ENCODE measurements at places on chromosomes 2 and 18.

DNA sequence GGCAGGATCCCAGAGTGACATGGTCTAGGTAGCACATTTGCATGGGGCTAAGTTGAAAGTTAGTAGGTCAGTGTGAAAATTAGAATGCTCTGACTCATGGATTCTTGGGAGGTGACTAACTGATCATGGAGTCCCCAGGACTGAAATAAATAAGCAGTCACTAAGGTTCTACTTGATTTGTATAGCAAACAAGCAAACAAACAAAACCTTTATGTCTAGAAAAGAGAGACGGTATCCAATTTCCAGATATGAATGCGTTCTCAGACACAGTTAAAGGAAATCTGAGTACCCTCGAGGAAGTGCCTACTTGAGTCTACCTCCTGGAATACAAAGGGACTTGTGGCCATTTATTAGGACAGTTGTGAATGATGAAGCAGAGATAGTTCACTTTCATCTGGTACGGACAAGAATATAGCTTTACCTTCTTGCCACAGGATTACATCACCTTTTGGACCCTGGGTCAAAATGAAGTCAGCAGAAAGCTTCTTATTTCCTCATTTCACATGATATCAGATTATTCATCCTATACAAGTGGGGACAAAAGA, 54.3 kb upstream of the AGPS start:
- DNase-seq: no peak

DNA sequence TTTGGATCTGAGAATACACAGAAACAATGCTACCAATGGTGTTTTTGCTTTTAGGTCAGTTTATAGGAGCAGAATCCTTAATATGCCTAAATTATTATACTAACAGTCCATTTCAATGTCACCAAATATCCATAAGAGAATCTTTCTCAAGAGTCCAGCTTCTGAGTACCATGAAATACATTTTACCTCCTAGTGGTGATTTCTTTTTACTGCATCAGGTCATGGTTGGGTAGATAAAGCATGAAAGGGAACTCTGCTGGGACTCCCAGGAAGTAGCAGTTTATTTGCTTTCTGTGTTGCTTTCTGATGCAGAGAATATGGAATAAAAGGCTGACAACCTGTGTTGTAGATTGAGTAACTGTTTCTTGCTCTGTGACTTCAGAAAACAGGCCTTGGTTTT, 115.6 kb downstream of the PPP1R1C start:
- no peak for DNase-seq

DNA sequence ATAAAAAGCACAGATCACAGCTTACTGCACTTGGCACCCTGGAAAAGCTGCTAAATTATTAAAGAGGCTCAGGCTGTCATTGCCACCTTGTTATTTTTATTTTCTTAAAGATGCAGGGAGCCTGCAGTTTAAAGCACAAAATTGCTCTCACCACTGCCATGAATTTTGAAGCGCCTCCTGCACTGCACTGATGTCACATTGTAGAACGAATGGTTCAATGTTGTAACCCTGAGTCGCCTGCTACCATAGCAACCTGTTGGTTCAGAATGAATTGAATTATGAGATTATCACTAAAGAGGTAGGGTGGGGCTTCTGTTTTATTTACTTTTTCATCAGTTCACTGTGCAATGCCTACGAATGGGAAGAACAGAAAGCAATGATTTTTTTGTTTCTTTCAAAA, 16.5 kb downstream of the SCG2 start:
- no peak for DNase-seq

DNA sequence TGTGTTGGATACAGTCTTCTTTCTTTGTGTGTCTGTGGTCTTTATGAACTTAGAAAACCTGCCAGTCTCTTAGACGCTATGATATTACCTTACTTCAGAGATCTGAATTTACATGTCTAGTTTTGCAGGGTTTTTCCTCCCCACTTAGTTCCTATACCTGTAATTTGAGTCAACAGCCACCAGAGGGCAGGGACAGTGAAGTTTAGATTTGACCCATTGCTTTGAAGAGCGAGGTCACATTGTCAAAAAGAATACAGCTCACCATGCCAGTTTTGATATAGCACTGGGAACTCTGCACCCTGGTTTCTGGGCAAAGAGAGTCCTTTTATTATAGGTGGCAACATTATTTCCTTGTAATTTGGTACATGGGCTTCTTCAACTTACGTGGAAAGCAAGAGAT, 102.3 kb downstream of the MAPK4 start:
- no peak for DNase-seq

- no peak for DNase-seq
These were observed 81.8 kb downstream of the CERKL start for GRCh38 chr2:181575024-181575649.

DNA sequence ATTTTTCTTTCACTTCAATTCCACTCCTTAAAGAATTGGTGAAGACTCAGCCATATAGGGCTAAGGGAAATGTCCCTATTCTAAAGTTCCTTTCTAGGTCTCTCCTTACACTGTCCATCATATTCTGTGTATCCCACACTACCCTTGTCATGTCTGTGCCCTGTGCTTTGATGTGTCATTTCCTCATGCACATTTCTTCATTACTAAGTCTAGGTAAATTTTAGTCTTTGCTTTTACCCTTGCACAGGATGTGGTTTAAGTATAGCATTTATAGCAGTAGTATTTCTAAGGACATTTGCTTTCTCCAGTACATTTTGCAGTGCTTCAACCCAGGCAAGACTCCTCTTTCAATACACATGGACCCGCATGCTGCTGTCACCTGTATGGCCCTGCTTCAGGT, 221.5 kb upstream of the ACVR2A start:
- DNase-seq: no peak

DNA sequence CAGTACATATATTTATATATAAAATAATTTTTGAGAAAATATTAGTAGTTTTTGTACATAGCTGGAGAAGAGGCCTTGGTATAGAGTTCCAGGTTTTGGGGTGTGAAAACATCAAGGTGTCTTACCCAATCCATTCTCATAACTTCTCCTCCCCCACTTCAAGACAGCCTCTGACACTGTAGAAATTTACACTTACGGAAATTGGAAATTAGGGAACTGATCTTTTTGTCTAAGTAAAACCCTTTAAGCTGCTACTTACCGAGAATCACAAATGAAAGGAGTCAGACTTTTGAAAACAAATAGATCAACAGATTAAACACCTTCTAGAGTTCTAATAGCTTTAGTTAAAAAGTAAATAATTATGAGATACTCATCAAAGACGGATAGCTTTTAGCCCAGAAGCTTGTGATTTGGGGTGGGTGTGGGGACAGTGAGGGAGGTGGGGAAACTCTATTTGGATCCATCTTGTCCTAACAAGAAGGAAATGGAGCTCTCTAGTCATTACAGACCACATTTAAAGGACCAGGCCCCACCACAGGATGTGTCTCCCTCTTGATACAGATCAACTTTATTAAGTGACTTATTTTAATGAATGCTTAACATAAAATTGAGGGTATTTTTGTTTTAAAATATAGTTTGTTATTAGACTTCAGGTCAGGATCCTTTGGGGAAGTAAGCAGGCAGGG, 11.1 kb upstream of the FBXO11 start:
- DNase-seq: no peak

GRCh38 chr2:211367711-211368110, 811.3 kb downstream of the CPS1 start:
- DNase-seq: no peak

GRCh38 chr18:12321333-12321732, 13.3 kb downstream of the TUBB6 start:
- no peak for DNase-seq

DNA sequence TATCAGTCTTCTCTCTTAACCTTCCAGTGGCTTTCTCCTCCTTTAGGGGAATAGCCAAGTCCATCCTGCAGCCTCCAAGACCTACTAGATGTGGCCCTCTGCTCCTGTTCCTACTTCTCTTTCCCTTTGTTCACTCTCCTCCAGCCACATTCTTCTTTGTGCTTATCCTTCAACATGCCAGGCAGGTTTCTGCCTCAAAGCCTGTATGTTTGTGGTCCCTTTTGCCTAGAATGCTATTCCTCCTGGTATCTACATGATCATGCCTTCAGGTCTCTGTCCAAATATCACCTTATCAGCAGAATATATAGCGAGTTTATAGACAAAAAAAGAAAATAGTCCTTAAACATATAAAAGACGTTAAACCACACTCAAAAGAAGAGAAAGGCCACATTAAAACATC, 5.5 kb downstream of the LYG2 start:
- DNase-seq: no peak

DNA sequence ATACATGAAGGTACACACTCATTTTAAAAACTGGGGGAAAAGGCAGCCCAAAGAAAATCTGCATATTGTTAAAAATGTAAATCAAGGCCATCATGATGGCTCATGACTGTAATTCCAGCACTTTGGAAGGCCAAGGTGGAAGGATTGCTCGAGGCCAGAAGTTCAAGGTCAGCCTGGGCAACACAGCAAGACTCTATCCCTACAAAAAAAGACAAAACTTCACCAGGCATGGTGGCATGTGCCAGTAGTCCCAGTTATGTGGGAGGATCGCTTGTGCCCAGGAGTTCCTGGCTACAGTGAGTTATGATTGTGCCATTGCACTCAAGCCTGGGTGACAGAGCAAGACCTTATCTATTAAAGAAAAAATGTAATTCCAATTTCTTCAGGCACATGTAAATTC, 34.6 kb upstream of the TMEM247 start:
- no peak for DNase-seq

DNA sequence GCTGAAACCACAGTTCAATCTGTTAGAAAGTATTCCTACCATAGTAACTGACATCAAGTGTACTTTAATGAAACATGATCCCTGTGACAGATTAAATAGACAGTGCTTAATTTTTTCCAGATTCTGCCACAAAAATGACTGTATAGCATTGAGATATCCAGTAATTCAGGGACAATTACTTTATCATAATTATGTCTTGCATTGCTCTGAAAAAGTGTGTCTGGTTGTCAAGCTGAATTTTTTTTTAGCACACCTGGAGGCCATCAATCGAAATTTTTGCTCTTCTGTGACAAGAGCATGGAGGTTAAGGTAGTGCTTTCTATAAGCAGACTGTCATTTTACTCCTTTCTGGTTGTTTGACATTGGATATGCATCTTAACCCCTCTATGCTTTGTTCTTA, 1083.8 kb upstream of the NRXN1 start:
- DNase-seq: no peak
